Activated CD4-positive, alpha-beta T cell treated with anti-CD3 and anti-CD28 coated beads for 36 hours (primary cell): ENCODE measurements at places on chromosomes 11 and 22. TPM values are rescaled to one million over a fixed set of nuclear protein-coding genes. Genes with fewer than 3 reads are reported as not detected.

GRCh38 chr11:87600938-87601337 is 563.2 kb downstream of the TMEM135 start:
- no peaks in the 10 kb centered on the region for H3K36me3 ChIP-seq
- no peak overlapping the region for H3K27ac ChIP-seq
- H3K27me3 ChIP-seq = no peaks in the 10 kb centered on the region
- DNase-seq = no peak
- H3K4me1 ChIP-seq = no peaks in the 10 kb centered on the region

DNA sequence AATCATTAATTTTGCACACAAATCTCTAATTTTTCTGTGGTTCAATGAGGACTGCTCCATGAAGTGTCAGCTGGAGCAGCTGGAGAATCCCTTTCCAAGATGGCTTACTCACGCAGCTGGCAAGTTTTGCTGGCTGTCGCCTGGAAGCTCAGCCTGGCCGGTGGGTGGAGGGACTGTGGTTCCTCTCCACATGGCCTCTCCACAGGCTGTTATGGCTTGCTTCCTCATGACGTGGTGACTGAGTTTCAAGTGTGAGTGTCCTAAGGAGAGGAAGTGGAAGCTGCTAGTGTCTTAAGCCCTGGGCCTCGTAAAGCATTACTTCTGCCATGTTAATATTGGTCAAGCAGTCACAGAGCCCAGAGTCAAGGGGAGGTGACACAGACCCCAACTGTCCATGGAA is 14.0 kb upstream of the NRIP3 start:
- no peak overlapping the region for H3K27ac ChIP-seq
- peaks cover 12% of the 10 kb centered on the region for H3K27me3 ChIP-seq
- peaks cover 19% of the 10 kb centered on the region for H3K4me1 ChIP-seq
- DNase-seq = no peak
- H3K4me3 ChIP-seq = no peak overlapping the region
- H3K36me3 ChIP-seq = no peaks in the 10 kb centered on the region

- peaks cover 7% of the 10 kb centered on the region for H3K27me3 ChIP-seq
- no peak overlapping the region for H3K4me3 ChIP-seq
- no peaks in the 10 kb centered on the region for H3K4me1 ChIP-seq
- no peak for DNase-seq
Observed at GRCh38 chr11:27227736-27228135, 135.3 kb downstream of the CCDC34 start.

GRCh38 chr11:34234086-34234740 is 123.6 kb downstream of the ABTB2 start:
- peaks cover 3% of the 10 kb centered on the region for H3K27me3 ChIP-seq
- peak; percentile 89 for DNase-seq

The ROBO4 gene
- not detected for total RNA-seq

The GGTLC3 gene
- not detected for total RNA-seq
